Kidney (tissue), 22 donors: ENCODE measurements at places on chromosomes 3 and 15. TPM values are rescaled to one million over a fixed set of nuclear protein-coding genes. Genes with fewer than 3 reads are reported as not detected.
A peak's percentile ranks its signal among the peaks of the same experiment; 100 is the strongest.

Gene AHSG
- total RNA-seq, result not detected

Gene CASR
- total RNA-seq, result 72.8 TPM

Gene A4GNT
- total RNA-seq, result not detected

Gene PTPN23
- 48.5 TPM for total RNA-seq

Gene GOLGA8O
- 2.5 TPM for total RNA-seq

Gene SAMD7
- not detected for total RNA-seq

Gene FURIN
- 75.9 TPM for total RNA-seq

Gene SYNPR
- total RNA-seq, result not detected

Gene HRG
- 0.35 TPM for total RNA-seq

GRCh38 chr3:31704591-31705179, 172.0 kb downstream of the STT3B start:
- peaks cover 12% of the 10 kb centered on the region for H3K36me3 ChIP-seq
- no peak overlapping the region for H3K4me3 ChIP-seq
- H3K27me3 ChIP-seq, result no peaks in the 10 kb centered on the region
- DNase-seq, result no peak

DNA sequence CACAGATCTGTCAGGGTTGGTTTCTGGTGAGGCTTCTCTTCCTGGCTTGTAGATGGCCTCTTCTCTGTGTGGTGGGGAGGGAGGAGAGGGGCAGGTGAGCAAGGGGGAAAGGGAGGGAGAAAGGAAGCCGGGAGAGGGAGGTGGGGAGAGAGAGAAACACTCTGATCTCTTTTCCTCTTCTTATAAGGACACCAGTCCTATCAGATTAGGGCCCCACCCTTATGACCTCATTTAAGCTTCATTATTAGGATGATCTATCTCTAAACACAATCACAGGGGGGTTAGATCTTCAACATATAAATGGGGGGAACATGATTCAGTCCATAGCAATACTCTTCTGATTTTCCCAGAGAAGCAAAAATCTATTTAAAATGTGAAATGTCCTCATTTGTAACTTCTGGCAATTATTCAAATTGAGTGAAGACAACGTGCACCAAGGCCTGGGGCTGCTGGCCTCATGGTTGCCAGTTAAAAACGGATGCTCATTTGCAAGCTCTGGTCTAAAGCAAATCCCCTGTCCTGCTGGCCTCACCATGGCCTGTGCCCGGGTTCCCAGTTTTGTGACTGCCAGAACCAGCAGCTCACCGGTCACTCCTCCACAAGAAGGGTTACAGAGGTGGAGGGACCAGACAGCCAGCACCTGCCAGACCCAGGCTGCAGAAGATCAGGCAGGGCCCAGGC, 8.3 kb downstream of the POMGNT2 start:
- no peaks in the 10 kb centered on the region for H3K4me1 ChIP-seq
- no peak overlapping the region for H3K27ac ChIP-seq
- DNase-seq, result peak; percentile 1
- no peaks in the 10 kb centered on the region for H3K36me3 ChIP-seq
- H3K27me3 ChIP-seq, result no peaks in the 10 kb centered on the region

DNA sequence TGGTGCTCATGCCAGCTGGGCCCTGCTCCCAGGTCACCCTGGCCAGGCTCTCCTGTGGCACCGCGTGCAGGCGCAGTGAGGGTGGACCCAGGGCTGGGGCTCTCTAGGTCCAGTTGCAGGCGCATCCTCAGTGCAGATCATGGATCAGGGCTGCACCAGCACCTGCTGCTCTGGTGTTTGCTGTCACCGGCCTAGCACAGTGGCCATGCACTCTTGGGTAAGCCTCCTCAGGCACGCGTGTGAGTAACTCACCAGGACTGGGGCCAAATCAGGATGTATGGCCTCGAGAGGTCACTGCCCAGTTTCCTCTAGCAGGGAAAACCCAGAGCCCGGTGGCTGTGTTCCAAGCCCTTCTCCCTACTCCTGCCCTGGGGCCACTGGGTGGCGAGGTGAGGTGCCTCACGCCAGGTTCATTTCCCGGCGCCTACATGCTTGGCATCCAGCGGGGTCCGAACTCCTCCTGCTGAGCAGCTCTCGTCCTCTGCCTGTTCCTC, 45.5 kb upstream of the SLC41A3 start:
- H3K27ac ChIP-seq, result no peak overlapping the region
- peak; percentile 11 for DNase-seq
- H3K36me3 ChIP-seq, result no peaks in the 10 kb centered on the region
- H3K27me3 ChIP-seq, result no peaks in the 10 kb centered on the region
- H3K4me3 ChIP-seq, result no peak overlapping the region

GRCh38 chr3:122646146-122646988, 34.3 kb upstream of the PARP14 start:
- no peaks in the 10 kb centered on the region for H3K27me3 ChIP-seq
- H3K27ac ChIP-seq, result no peak overlapping the region
- H3K36me3 ChIP-seq, result no peaks in the 10 kb centered on the region
- peaks cover 3% of the 10 kb centered on the region for H3K4me1 ChIP-seq
- DNase-seq, result no peak

DNA sequence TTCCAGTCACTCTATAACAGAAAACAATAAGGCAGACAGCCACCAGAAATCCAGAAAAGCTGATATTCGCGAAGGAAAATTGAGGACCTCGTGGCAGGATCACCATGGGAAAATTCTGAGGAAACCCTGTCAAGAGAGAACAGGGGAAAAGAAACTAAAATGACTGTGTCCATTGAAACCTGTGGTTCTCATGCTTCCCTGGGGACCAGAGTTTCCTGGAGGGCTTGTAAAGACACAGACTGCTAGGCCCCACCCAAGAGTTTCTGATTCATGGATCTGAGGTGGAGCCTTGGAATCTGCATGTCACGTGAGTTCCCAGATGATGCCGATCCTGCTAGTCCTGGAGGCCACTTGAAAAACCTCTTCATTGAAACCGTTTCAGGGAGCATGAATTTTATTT, 420.5 kb downstream of the EPHB1 start:
- no peak overlapping the region for H3K4me3 ChIP-seq
- no peaks in the 10 kb centered on the region for H3K27me3 ChIP-seq
- H3K27ac ChIP-seq, result no peak overlapping the region
- H3K36me3 ChIP-seq, result no peaks in the 10 kb centered on the region
- DNase-seq, result no peak

DNA sequence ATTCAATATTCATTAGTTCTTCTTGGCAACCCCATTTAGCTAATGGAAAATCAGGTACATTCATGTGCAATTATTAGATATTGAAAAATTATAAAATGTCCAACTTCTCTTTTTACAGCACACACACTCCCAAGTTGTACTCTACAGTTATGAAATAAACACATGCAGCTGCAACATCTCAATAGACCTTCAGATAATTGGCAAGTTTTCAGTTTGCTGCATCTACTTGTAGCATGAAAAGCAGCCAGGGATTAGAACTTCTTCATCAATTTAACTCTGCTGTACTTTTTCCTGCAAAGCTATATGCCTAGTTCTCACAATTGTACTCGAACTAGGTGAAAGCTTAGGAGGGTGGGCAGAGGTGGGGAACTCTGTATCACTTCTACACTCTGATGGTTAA, 46.6 kb upstream of the FHIT start:
- no peaks in the 10 kb centered on the region for H3K36me3 ChIP-seq
- H3K4me1 ChIP-seq, result peaks cover 2% of the 10 kb centered on the region
- H3K27ac ChIP-seq, result no peak overlapping the region
- no peaks in the 10 kb centered on the region for H3K27me3 ChIP-seq

- H3K36me3 ChIP-seq, result no peaks in the 10 kb centered on the region
- H3K27ac ChIP-seq, result no peak overlapping the region
- no peaks in the 10 kb centered on the region for H3K27me3 ChIP-seq
- H3K4me3 ChIP-seq, result no peak overlapping the region
- no peaks in the 10 kb centered on the region for H3K4me1 ChIP-seq
- DNase-seq, result no peak
Measured at GRCh38 chr3:38990621-38991020, 61.1 kb downstream of the SCN11A start.

DNA sequence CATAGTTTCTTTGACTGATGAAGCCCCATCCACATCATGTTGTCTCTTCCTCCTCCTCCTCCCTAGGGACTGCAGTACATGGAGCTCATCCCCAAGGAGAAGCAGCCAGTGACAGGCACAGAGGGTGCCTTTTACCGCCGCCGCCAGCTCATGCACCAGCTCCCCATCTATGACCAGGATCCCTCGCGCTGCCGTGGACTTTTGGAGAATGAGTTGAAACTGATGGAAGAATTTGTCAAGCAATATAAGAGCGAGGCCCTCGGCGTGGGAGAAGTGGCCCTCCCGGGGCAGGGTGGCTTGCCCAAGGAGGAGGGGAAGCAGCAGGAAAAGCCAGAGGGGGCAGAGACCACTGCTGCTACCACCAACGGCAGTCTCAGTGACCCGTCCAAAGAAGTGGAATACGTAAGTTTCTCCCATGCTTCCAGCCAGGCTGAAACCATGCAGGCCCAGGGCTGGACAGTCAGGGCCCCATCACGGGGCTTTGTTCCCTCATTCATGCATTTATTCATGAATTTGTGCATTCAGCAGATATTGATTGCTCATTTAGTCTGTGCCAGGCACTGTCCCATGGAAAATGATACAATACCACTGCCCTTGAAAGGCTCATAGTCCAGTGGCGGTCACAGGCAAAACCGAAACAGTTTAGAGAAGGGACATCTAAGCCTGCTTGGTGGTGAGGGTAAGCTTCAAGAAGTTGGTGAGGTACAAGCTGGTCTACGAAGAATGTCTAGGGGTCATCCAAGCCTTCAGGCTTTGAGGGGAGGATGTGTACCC, 47.1 kb downstream of the LMCD1 start:
- H3K27ac ChIP-seq, result no peak overlapping the region
- H3K36me3 ChIP-seq, result peaks cover 11% of the 10 kb centered on the region
- H3K4me1 ChIP-seq, result no peaks in the 10 kb centered on the region
- DNase-seq, result no peak

DNA sequence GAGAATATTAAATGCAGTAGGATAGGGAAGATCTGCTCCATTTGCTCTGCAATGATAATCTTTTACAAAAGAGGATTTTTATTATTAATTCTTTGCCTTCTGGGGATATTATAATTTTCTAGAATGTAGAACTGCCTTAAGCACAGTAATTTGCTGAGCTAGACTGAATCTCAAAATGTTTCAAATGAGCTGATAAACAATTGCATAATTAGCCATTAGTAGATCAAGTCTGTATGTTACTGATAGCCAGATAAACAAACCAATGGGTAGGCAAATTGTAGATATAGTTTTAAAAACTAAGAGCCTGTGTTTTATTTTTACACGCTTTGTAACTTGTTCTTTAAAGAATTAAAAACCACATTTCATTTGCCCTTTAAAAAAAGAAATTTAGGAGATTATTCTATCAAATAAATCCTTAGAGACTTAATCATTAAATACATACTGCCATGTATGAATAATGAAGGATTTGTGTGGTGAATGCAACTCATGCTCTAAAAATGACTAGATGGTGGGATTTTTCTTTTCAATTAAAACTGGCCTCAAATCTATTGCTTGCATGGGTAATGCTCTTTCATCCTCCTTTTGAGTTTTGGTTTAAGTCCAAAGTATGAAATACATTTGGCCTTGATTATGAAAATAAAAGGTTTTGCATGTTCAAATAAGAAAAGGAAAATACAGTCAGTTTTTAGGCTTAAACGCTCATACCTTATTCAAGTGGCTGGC, 32.6 kb upstream of the NANOGP8 start:
- H3K27me3 ChIP-seq, result no peaks in the 10 kb centered on the region
- H3K27ac ChIP-seq, result no peak overlapping the region
- H3K4me3 ChIP-seq, result no peak overlapping the region
- DNase-seq, result no peak
